Inflammatory macrophage treated with lipopolysaccharide for 4 hours (primary cell): ENCODE measurements at places on chromosomes 3 and 15.
A peak's percentile ranks its signal among the peaks of the same experiment; 100 is the strongest.

DNA sequence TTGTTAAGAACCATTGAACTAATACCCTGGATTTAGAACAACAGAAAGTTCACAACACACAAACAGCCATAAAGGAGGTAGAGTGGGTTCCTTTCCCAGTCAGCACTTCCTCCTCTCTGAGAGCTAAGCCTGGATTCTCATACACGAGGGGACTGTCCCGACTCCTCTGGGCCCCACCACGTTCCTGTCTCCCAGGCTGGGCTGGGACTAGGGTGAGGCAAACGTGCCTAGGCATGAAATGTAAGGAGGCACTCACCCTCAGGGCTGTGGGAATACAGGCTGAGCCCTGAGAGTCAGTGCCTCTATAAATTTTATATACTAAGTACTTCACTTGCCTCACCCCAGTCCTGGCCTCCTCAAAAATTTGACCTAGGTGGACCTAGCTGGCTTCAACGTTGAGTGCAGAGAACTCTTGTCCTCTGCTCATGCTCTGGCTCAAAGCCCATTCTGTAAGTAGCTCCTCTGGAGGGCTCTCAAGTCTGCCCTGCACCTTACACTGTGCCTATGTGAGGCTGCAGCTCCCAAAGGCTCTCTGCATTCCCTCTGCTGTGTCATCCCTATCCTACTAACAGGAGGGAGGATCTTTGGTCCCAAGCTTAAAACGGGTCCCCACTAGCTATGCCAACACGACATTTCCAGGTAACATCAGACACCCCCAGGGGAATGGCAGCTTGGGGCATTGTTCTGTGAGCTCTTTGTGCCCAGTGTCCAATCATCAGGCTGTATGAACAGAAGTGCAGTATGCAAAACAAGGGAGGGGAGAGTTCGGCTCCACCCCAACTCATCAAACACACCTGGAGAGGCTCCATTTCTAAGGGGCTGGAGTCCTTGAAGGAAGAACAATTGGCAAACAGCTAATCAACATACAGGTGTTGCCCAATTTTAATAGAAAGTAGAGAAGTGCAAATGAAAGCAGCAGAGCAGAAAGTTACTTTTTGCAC lies 233.2 kb downstream of the RPLP1 start:
- DNase-seq = peak; percentile 37

GRCh38 chr15:40471808-40472150 lies 995 bp downstream of the CHST14 start:
- no peak for DNase-seq

DNA sequence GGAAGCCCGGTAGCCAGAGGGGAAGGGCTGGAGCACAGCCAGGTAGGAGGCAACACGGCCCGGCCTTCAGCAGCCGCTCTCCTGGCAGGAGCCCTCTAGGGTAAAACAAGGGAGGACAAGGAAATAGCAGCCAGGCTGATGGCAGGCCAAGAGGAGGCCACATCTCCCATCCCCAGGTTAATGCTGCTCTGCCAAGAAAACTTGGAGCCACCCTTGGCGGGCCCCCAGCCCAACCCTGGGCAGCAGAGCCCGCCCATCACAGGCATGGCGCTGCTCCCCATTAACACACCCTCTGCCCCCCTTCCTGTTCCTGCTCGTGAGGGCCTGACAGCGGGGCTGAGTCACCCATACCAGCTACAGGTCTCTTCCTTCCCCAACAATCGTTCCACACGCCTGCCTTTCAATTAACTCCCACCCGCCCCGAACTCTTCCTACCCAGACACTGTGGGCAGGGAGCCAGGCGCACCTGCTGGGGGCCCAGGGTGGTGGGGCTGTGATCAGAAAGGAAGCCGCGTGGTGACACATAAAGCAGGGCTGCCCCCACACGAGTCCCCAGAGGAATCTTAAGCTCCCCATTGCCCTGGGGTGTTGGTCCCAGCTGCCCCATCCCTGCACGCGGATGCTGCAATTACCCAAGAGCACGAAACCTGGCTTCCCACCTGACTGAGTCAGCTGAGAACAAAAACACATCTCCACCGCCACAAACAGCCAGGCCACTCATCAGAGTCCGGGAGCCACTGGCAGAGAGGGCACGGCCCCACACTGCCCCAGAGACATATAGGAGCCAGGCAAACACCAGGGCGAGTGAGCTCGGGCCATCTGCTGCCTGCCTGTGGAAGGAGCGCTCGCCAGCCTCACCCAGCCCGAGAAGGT lies at the start of gene C15orf62:
Gene C15orf62 (plus strand): TSS at position 707 of the 873 bp plus-strand sequence. CDS start 516 bp downstream, outside the sequence.
- peak; percentile 47 for DNase-seq

- no peak for DNase-seq
Measured at GRCh38 chr3:41033956-41034519, 165.3 kb upstream of the CTNNB1 start.

DNA sequence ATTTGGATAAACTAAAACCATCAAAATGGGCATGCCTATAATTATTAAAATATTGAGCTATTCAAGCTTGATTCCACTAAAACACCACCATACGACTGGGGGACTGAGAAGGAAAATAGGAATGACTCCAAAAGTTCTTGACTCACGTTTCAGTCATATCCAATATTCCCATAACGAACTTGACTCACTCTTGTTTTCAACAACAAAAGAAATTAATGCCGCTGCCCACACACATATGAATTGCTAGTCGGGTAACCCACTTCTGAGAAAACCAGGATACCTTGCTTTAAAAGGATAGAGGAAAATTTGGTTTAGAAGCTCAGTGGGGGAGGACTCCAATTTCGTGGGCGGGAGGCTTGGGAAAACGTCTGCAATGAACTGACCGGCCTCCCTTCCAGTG lies 5.2 kb downstream of the HTR3C start:
- DNase-seq = no peak
